GOT3 (cell line): ENCODE measurements at places on chromosomes 13 and 19.

GRCh38 chr19:2235381-2236063 is 607 bp downstream of the PLEKHJ1 start:
- DNase-seq = no peak

- DNase-seq = no peak
These were observed 27.1 kb downstream of the ANKRD10 start for GRCh38 chr13:110887597-110888333.

DNA sequence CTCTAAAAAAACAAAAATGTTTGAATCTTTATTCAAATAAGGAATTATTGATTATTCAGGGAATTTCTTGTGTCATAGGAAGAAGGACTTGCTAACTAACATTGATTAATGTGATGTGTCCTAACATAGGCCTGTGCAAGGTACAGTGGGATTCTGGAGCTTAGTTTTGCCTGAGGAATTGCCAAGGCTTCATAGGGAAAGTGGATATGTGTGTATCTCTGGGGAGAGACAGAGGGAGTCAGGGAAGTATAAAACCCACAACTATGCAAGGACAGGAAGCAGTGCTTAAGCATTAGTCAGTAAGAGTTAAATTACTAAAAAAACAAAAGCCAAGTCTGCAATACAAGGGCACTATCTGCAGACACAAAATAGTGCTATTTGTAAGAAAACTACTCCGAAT is 59.6 kb downstream of the WDFY2 start:
- DNase-seq = no peak

DNA sequence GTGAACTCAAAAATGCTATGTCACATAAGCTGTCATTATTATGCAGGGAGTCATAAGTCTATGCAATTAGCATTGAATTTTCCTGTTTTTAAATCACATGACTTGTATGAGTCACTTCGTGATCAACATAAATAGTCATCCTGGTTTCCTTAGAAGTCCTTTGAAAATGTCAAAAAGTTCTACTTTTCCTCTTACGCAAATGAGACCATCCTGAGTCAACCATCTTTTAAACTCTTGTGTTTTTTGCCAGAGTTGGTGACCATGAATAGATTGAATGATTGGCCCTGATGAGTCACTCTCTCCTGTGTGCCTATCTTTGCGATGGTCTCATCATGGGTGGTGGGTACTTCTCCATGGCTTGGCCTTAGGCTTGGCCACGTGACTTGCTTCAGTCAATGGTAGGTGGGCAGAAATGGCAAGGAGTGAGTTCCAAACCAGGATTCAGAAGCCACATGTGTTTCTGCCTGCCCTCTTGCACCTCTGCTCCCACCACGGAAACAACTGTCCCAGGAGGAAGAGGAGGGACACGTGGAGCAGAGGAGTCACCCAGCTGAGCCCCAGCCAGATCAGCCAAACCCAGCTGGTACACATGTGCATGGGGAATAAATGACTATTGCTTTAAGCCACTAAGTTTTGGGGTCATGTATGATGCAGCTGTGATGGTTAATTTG is 123.5 kb upstream of the CACNA1A start:
- DNase-seq = no peak
